ENCODE measurements at places on chromosomes 2 and 18.

GRCh38 chr18:76928179-76928868, 106.0 kb downstream of the ZNF236 start:
- no peak for DNase-seq

DNA sequence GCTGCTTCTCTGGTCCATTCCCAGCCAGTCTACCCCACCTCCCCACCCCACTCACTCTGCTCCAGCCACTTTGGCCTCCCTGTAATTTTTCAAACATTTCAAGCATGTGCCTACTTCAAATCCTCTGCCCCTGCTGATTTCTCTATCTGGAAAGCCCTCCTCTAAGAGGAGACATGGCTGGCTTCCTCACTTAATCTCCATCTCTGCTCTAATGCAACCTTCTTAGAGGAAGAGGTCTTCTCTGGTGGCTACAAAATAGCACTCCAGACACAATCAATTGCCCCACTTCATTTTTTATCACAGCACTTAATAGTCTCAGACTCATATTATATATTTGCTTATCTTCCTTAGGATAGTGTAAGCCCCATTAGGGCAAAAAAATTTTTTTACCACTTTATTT, 161.1 kb upstream of the SLC39A10 start:
- no peak for DNase-seq

GRCh38 chr18:25805323-25805722, 285.1 kb downstream of the SS18 start:
- DNase-seq: no peak

DNA sequence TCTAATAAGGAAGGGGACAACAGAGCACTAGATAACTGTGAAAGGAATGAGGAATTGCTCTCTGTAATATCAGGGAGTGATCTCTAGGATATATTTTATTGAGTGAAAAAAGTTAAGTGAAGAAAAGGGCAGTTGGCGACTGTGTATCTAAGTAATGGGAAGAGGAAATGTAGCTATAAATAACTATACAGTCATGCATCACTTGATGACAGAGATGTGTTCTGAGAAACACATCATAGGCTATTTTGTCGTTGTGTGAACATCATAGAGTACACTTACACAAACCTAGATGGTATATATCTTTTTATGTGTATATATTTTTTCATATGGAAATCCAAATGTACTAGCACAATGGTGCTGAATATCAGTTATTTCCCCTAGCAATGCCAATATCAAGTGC, 329.3 kb downstream of the TXNL1 start:
- no peak for DNase-seq
